ENCODE measurements at places on chromosomes 16 and 17. TPM values are rescaled to one million over a fixed set of nuclear protein-coding genes. Genes with fewer than 3 reads are reported as not detected.

PRSS33 gene
- total RNA-seq: not detected

TELO2 gene
- 21.3 TPM for total RNA-seq

OTOP3 gene
- not detected for total RNA-seq

GP2 gene
- total RNA-seq: not detected
